ENCODE measurements at places on chromosomes 12 and 14. TPM values are rescaled to one million over a fixed set of nuclear protein-coding genes. Genes with fewer than 3 reads are reported as not detected.

The PLD4 gene
- not detected for total RNA-seq

The FAIM2 gene
- total RNA-seq: 0.98 TPM

The PLBD1 gene
- 0.78 TPM for total RNA-seq

The RFLNA gene
- total RNA-seq: 1.7 TPM

The RND1 gene
- not detected for total RNA-seq

The BCL11B gene
- 0.12 TPM for total RNA-seq

The PRH1 gene
- total RNA-seq: 3.5 TPM

The HSPB8 gene
- total RNA-seq: 2.9 TPM

The DDX51 gene
- total RNA-seq: 3.0 TPM

The EFCAB11 gene
- total RNA-seq: 18.6 TPM

DNA sequence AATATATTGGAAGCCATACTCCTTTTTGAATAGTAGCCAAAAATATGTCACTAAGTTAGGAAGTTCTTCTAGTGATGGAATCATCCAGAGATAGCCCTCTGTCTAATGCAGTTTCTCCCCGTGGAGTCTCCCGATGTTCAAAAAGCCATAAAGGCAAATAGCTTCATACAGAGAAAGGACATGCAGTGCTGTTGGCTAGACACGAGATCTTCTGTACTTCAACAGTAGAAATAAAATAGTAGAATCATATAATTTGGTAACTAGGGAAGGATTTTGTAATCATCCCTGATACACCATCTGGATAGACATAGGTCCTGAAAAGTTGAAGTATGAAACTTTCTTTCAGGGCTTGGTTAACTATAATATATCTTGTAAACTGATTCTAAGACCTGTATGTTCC lies 27.6 kb downstream of the LRFN5 start:
- DNase-seq: no peak

DNA sequence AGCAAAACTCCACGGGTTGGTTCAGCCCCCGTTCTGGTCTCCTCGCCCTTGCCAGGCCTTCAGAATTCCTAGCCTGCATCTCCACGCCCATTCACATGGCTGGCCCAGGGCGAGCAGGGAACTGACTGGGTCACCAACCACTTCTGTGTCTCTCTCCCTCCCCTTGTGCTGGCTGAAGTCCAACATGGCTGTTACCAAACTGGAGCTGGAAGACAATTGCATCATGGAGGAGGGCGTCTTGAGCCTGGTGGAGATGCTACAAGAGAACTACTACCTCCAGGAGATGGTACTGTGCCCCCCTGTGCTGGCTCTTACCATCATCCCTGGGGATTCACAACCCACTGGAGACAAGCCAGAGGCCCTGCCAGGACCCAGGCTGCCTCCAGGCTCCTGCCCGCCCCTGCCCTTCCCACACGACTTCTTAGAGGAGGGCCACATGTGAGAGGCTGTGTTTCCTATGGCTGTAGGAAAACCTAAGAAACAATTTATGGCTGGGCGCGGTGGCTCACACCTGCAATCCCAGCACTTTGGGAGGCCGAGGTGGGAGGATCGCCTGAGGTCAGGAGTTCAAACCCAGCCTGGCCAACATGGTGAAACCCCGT lies 9.9 kb downstream of the LRRC74A start:
- DNase-seq: peak; percentile 33

DNA sequence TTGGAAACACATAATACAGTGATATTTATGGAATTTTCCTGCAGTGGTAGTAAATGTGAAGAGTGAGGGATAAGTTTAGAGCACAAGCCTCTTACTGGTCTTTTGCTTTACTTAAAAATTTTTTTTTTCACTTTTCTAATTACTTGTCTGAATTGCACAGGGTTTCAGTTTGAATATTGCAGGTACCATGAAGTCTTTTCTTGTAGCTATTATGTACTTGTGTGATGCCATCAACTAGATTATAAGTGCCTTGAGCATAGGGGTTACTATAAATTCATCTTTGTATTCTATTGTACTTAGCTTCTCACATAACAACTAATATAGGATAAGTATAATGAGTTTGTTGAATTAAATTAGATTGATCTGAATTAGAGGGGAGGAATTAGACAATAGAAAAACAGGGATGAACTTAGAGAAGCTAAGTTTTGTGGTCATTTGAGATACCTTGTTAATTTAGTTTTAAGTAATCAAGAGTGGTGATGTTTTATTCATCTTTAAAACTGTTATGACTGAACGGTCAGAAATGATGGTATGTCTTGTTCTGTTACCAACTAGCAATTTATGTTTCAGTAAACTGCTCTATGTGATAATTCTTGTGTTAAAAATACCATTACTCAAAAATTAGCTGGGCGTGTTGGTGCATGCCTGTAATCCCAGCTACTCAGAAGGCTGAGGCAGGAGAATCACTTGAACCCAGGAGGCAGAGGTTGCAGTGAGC lies 42.1 kb downstream of the CCDC91 start:
- no peak for DNase-seq

DNA sequence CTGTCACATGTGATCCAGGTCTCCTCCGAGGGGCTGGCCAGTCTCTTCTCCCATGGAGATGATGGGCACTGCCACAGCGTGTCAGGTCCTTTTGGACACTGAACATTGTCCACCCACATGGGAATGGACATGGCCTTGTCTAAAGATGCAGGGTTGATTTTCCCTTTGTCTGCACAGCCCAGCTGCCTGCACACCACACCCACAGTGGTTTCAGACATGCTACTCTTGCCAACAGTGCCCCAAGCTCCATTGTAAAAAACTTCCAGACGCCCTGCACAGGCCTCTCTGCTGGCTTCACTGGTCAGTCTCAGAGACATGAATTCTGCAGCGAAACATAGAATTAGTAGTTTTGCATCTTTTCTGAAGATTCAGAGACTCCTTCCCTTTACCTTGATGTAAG lies 18.5 kb downstream of the CD163 start:
- DNase-seq: peak; percentile 29

- no peak for DNase-seq
These were observed 2.4 kb upstream of the TUBA1B start for GRCh38 chr12:49133590-49133989.

- peak; percentile 81 for DNase-seq
These were observed 86.8 kb downstream of the RFLNA start for GRCh38 chr12:124381456-124382296.

DNA sequence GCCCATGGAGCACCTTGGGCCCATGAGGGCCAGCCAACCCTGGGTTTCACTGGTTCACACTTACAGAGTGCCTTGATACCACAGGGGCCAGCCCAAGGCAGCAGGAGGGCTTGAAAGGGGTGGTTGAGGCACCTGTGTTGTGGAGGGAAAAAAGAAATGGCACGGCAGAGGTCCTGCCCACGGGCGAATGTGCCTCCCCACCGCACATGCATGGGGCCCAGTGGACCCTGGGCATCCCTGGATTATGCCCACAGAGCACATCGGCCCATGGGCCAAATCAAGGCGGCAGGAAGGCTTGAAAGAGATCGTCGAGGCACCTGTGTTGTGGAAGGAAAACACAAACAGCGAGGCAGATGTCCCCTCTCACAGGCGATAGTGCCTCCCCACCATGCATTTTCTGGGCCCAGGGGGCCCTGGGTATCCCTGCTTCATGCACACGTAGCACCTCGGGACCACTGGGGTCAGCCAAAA lies 378.1 kb downstream of the ALG10 start:
- no peak for DNase-seq

GRCh38 chr12:94172031-94172430 lies 23.7 kb downstream of the PLXNC1 start:
- DNase-seq: peak; percentile 59

DNA sequence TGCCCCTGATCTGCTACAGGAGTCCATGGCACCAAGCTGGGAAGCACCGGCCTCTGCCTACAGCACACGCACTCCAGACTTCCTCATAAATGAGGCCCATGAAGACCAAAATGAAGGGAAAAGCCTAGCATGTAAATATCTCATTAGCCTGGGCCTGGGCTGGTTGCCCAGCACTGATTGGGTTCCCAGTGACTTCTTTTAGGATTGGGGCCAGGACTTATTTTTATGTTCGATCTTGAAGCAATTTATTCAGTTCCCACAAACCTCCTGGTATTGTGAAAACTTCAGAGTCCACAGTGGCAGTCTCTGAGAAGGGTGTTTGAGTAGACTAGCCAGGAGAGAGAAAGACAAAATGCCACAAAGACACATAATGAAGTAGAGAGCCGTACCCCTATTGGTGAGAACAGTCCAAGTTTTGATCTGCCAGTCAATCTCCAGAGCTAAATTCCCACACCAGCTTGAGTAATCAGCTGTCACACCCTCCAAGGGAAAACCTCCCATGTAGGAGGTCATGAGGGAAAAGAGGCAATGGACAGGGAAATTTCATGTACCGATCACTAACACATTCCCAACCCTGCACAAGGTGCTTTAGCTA lies 78.2 kb downstream of the PHLDA1 start:
- DNase-seq: peak; percentile 71

DNA sequence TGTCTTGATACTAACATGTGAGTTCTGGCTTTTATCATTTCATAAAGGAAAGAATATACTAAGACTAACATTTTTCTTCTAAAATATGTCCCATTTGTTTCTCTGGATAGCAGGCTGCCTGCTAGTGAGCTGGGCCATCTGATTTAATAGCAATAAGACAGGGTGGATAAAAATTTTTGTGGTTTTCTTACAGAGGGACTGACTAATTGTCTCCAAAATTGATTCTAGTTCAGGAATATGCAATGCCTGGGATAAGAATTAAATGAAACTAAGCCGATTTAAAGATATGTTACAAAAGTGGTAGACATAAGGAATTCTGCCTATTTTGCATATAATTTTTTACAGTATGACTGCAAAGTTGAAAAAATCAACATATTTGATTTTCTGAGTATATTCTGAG lies 252.9 kb upstream of the NAV3 start:
- no peak for DNase-seq

Measured in RPMI7951 (cell line).